ENCODE measurements at places on chromosomes 3 and 15.
A peak's percentile ranks its signal among the peaks of the same experiment; 100 is the strongest.

DNA sequence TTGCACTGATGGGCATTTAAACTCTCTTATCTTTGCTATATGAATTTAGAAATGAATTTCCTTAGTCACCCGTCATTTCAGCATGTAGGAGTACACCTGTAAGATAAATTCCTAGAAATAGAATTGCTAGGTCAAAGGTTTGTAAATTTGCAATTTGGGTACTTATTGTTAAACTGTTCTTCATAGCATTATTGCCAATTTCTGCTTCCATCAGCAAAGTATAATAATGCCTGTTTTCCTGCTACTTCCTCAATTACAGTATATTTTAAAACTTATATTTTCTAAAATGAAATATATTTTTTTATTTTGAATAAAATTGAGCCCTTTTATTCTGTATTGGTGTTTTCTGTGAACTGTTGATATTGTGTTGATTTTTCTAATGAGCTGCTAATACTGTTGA, 16.3 kb upstream of the MCF2L2 start:
- no peak for DNase-seq

DNA sequence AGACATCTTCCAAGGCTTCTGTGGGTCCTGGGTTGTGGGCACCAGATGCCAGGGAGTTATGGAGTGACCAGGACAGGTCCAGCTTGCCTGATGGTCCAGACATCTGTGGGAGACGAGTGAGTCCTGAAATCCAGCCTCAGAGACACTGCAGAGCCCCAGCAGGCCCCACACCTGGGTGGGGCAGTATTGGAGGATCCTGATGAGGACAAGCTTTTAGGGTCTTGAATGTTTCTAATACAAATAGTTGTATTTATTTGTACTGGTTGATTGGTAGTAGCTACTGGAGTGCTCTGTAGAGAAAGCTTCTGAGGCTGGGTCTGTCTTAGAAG, 67.5 kb upstream of the PRR23C start:
- DNase-seq: no peak

GRCh38 chr3:13579063-13579462, 30.1 kb downstream of the FBLN2 start:
- peak; percentile 93 for DNase-seq

DNA sequence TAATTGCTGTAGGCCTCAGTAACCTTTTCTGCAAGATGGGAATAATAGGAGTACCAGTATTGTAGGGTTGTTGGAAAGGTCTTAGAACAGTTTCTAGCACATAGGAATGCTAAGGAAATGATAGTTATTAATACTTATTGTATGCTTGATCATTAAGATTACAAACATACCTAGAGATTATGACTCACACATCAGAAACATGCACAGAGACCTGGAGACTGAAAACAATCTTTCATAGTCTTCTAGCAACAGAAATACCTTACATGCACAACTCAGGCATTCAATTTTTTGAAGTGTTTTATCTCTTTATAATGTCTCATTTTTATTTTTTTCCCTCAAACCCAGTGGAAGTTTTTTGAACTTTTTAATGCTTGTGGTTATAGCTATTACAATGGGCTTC, 104.4 kb upstream of the ZBTB20 start:
- peak; percentile 26 for DNase-seq

DNA sequence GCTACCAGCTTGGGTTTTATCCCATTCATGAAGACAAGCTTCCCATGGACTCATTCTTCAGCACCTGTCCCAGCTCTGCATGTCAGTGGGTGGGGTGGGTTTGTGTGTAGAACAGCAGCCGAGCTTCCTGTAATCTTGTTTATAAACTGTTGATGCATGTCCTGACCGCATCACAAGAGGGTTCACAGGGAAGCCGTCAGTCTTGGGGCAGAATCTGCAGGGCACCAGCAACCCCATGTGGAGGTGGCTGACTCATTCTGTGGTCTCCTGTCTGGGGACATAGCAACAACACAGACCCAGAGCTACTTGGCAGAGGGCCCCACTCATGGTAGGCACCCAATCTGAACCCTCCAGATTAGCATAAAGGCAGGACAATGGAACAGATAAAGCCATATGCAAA, 35.6 kb downstream of the DAPK2 start:
- DNase-seq: peak; percentile 94

- no peak for DNase-seq
Observed at GRCh38 chr3:196496183-196496582, 7.4 kb downstream of the RNF168 start.

GRCh38 chr3:121995161-121996137, 26.6 kb downstream of the ILDR1 start:
- DNase-seq: peak; percentile 74

- DNase-seq: no peak
Observed at GRCh38 chr15:59583088-59583487, 28.5 kb upstream of the GCNT3 start.

- DNase-seq: no peak
Observed at GRCh38 chr3:18284716-18285115, 140.4 kb downstream of the SATB1 start.

- DNase-seq: peak; percentile 21
Observed at GRCh38 chr3:535566-536416, 339.2 kb downstream of the CHL1 start.

- peak; percentile 60 for DNase-seq
Observed at GRCh38 chr15:38461066-38461833, 7.3 kb downstream of the FAM98B start.

GRCh38 chr3:175270198-175270837, 411.2 kb downstream of the NAALADL2 start:
- no peak for DNase-seq

GRCh38 chr15:63943829-63944680, 102.2 kb downstream of the DAPK2 start:
- DNase-seq: no peak

- no peak for DNase-seq
Observed at GRCh38 chr3:87218560-87218959, 8.5 kb upstream of the CHMP2B start.

DNA sequence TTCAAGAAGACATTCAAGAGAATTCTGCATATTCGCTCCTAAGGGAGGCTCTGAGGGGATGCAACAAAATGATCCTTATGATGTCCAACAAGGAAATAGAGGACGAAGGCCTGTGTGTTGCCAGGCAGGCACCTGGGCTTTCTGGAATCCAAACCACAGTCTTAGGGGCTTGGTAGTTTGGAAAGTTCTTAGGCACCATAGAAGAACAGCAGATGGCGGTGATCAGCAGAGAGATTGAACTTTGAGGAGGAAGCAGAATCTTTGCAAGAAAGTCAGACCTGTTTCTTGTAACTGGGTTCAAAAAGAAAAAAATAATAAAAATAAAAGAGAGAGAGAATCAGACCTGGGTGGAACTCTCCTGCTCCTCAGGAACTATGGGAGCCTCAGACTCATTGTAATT, 11.7 kb upstream of the ATG7 start:
- no peak for DNase-seq

GRCh38 chr3:159813822-159814531, 174.7 kb upstream of the IL12A start:
- peak; percentile 47 for DNase-seq

DNA sequence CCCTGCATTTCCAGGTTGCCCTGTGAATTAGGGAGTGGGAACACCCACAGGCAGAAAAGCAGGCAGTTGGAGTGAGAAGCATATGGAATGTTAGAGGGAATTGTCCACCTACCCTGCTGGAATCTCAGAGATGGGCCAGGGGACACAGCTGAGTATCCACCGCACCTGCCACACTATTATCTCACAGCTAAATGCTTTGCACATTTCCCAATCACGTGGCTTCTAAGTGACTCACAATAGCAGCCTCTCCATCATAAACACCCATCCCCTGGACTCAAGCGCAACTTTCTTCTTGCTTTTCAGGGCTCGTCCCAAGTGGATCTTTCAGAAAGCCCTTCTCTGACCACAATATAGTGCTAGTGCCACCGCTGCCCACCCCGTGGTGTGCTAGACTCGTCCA, 389.0 kb upstream of the LMCD1 start:
- DNase-seq: no peak

GRCh38 chr3:63343674-63344073, 65.6 kb downstream of the SYNPR start:
- DNase-seq: peak; percentile 98

GRCh38 chr15:63045879-63046278, 3.3 kb downstream of the TPM1 start:
- no peak for DNase-seq

DNA sequence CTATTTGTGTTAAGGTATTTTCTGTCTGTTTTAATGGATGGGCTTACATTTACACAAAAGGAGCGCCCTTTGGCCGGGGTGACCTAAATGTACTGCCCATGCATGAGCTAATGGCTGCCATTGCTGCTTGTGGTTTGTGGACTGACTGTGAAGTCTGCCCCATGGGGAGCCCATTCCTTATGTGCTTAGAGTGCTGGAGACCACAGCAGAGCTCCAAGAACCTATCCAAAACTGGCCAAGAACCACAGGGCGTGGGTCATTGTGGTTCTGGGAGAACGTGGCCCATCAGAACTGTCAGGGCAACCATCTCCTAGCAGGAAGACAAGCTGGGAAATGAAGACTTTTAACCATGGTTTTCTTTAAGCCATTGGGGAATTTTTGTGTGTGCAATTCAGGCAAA, 105.3 kb downstream of the CHDH start:
- peak; percentile 61 for DNase-seq

DNA sequence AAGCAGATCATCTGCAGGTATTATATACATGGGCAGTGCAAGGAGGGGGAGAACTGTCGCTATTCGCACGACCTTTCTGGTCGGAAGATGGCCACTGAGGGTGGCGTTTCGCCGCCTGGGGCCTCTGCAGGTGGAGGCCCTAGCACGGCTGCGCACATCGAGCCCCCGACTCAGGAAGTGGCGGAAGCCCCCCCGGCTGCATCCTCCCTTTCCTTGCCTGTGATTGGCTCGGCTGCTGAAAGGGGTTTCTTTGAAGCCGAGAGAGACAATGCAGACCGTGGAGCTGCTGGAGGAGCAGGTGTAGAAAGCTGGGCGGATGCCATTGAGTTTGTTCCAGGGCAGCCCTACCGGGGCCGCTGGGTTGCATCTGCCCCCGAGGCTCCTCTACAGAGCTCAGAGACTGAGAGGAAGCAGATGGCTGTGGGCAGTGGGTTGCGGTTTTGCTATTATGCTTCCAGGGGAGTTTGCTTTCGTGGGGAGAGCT, 639 bp downstream of the MKRN3 start:
- DNase-seq: no peak

- no peak for DNase-seq
Observed at GRCh38 chr3:119835556-119835955, 53.7 kb downstream of the NR1I2 start.

DNA sequence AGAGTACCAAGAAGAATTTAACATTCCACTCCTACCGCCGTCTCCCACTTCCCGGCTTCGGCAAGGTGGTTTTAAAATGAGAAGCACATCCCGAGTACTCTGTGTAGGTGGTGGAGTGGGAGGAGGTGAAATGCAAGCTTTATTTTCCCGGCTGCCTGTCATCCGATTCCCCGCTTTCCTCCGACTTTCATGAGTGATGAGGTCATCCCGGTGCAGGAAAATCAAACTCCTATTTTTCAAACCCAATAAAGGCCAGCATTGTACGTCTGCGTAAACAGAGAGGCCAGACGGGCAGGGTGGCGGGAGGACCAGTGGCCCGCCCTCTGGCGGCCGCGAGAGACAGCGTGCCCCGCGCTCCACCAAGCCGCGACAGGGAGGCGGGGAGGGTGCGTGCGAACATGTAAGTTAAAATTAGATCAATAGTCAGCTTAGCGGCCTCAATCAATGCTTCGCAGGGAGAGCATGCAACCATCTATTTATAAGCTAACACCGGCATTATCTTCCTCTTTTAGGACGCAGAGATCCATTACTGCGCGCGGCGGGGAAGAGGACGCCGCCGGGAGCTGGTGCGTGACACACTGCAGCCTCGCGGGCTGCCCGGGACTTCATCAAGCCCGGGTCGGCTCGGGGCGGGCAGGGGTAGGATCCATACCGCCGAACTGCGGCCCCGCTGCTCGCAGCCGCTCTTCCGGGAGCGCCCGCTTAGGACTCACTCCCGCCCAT, 163.3 kb downstream of the CD47 start:
- DNase-seq: peak; percentile 67

DNA sequence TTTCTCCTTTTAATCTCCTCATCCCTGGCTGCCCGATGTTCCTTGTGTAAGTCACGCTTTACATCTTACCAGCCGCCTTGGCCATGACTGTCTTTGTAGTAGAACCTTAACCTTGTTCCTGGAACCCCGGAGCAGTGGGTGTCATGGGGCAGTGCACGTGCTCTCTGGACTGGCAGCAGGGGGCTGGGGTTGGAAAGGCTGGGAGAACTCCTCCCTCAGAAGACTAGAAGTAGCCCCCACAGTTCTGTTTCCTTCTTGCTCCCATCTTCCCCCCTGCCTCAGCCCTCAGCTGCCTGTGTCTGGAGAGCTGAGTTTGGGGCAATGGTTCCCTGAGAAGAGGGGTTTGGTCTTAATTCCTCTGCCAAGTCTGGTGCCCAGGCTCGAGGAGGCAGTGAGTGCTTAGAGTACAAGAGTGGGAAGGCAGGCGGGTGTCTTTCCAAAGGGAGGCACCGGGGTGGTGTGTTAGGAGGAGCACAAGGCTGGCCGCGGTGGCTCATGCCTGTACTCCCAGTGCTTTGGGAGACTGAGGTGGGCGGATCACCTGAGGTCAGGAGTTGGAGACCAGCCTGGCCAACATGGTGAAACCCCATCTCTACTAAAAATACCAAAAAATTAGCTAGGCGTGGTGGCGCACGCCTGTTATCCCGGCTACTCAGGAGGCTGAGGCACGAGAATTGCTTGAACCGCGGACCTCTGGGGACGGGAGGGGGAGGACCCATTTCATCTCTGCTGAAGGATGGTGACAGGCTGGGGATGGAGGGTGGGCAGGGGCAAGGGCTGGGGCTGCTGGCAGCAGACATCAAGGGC, 100.4 kb downstream of the VGLL4 start:
- no peak for DNase-seq

DNA sequence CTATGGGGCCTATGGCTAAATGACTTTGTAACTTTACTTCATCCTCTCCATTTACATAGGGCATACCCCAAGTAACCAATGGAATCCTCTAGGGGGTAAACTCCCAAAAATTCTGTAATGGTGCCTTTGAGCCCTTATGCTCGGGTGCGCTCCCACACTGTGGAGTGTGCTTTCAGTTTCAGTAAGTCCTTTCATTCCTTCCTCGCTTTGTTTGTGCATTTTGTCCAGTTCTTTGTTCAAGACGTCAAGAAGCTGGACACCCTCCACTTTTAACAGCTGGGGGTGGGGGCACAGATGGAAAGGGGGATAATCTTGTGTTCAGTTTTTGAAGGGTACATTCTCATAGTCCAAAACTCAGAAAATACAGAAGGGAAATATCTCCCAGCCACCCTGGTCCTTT, 84.4 kb upstream of the C2CD4B start:
- no peak for DNase-seq

DNA sequence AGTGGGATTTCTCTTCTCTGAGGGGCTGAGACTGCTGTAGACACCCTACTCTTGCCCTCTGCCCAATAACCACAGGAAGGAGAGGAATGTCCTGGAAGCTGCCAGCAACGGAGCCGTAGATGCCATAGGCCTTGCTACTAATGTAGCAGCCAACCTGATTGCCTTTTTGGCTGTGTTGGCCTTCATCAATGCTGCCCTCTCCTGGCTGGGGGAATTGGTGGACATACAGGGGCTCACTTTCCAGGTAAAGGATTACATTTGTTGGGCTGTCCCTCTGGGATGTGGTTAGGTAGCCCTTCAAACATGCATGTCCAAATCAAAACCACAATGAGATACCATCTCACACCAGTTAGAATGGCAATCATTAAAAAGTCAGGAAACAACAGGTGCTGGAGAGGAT, 16.1 kb downstream of the SLC28A2 start:
- no peak for DNase-seq

- no peak for DNase-seq
Observed at GRCh38 chr3:170539897-170540296, 46.0 kb downstream of the SLC7A14 start.

Data from choroid plexus epithelial cell (primary cell).